ENCODE measurements at places on chromosomes 5 and 9.

GRCh38 chr5:157444224-157444623 is 15.8 kb upstream of the NIPAL4 start:
- no peak for DNase-seq

DNA sequence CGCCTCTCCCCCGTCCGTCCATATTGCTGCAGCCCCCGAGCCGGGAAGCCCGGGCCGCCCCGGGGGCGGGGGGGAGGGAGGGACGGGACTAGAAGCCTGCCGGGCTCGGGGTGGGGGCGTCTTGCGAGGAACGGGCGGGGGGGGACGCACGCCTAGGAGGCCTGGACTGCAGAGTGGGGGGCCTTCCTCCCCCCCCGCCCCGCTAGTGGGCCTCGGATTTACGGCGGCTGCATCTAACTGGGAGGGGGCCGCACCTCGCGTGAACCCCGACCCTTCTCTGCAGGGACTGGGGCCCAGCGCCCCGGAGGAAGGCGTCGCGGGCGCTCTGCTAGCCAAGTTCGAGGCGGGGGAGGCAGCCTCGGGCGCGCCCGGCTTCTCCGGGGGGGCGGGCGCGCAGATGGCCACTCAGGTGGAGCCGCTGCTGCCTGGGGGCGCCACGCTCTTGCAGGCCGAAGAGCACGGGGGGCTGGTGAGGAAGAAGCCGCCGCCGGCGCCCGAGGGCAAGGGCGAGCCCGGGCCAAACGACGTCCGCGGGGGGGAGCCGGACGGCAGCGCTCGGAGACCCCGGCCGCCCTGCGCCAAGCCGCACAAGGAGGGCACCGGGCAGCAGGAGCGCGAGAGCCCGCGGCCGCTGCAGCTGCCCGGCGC is at the start of gene LARP1:
TSS of gene LARP1 (plus strand) at position 17 of the 648 bp plus-strand sequence. CDS start at position 398, 381 bp downstream.
- no peak for DNase-seq

DNA sequence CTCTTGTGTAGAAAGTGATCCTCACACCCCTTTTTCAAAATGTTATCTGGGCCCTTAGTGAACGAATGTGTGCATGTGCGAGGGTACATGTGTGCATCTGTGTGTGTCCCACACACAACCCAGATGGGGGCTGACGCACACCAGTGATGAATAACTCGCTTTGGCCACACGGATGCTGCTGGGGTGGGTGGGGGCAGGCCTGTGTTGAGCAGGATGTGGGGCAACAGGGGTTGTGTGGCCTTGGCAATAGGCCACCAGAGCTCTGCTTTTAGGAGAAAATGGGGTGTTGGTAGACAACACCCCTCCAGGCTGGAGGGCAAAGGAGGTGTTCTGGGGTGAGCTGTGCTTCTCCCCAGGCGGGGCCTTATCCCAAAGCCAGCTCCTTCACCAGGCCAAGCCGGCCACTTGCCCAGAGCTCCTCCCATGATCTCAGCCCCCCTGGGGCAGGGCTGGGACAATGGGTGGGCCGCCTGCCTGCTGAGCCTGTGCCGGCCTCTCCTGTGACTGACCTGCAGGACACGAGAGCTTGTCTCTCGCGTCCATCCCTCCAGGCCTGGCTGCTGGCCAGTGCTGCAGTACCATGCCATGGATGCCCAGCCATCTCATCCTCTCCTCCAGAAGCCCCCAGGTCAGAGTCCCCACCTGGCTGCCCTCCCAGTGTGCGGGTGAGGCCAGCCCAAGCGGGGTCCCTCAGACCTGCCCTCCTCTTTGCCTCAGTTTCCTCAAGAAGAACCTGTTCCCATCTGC is 1.7 kb downstream of the DBN1 start:
- no peak for DNase-seq

DNA sequence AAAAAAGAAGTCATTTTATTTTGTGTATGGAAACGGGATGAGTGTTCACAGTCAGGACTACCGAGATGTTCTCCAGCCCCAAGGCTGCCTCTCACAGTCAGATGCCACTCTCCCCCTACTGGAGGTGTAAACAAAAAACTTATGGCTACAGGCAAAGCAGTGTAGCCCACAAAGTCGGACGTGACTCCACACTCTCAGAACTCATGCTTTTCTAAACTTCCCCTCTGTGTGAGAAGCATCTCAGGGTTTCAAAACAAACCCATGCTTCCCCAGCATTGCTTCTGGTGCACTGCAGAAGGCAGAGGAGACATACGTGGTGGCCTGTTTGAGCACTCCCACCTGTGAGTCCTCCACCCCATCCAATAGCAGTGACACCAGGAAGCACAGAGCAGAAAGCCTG is 580.3 kb downstream of the BNC2 start:
- no peak for DNase-seq

DNA sequence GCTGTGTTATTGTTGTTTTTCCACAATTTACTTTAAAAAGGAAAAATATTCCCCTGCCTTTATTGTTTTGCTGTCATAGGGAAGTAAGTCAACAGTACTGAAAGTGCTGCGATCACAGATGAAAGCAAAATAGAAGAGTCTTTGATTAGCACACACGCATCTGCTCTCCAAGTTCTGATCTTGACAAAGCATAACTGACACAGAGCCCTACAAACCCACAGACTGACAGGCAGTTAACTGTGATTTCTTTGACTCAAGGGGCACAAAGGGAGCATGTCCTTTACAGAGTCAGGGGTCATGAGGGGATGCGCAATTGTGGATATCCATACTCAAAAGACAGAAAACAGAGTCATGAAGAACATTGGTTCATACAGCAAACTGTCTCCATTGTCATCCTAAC is 123.7 kb downstream of the SNCAIP start:
- no peak for DNase-seq

- DNase-seq: peak; percentile 21
Measured at GRCh38 chr9:99259231-99259918, 37.3 kb downstream of the SEC61B start.

DNA sequence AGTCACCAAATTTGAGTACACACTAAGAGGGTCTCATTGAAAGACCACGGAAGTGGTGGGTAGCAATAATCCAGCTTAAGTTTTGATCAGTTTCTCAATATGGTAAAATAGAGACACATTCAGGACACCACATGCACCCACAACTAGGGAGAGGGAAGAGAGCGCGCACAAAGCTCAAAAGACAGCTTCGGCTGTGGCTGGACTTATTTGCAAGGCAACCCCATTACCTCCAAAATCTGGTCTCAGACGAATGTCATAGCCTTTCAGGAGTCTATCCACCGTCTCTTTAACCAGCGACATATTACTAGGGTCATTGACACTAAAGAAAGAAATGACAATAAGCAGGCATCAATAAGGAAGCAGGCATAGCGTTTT is 443 bp downstream of the GABRB2 start:
- no peak for DNase-seq

- DNase-seq: peak; percentile 27
Measured at GRCh38 chr9:94623253-94623652, 16.1 kb downstream of the FBP1 start.

- no peak for DNase-seq
Measured at GRCh38 chr5:88536146-88536545, 267.5 kb upstream of the TMEM161B start.

DNA sequence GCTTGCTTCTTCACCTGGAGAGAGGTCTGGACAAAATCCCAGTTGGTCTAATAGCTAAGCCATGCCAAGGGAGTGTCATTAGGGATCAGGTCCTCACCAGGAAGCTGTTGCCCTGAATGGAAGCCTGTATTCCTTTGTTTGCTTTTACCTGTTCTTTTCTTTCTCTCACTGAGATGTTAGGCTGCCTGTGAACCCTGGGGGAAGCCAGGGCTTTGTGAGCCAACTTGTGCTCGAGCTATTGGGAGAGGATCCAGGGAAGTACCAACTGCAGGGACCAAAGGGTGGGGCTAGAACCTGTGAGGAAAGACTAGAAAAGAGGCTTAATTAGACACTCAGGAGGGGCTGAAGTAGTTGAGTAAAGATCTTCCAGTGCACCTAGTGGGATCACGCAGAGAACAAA is 451.2 kb upstream of the TLE4 start:
- DNase-seq: no peak

DNA sequence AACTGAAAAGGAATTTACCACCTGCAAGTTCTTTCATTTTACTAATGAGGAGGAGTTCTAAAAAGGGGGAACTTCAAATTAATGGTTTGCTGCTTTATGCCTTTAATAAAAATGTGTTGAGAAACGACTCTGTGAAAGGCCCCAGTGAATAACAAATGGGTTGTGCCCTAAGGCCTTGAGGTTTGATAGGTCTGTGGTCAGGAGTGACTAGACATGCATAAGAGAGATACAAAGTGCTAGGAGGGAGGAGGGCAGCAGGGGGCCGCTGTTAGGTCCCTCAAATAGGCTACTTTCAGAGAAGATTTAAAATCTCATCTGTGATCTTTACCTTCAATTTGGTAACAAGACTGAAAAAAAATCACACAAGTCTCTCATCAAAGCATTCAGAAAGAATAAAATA is 58.3 kb downstream of the FAM81B start:
- no peak for DNase-seq

DNA sequence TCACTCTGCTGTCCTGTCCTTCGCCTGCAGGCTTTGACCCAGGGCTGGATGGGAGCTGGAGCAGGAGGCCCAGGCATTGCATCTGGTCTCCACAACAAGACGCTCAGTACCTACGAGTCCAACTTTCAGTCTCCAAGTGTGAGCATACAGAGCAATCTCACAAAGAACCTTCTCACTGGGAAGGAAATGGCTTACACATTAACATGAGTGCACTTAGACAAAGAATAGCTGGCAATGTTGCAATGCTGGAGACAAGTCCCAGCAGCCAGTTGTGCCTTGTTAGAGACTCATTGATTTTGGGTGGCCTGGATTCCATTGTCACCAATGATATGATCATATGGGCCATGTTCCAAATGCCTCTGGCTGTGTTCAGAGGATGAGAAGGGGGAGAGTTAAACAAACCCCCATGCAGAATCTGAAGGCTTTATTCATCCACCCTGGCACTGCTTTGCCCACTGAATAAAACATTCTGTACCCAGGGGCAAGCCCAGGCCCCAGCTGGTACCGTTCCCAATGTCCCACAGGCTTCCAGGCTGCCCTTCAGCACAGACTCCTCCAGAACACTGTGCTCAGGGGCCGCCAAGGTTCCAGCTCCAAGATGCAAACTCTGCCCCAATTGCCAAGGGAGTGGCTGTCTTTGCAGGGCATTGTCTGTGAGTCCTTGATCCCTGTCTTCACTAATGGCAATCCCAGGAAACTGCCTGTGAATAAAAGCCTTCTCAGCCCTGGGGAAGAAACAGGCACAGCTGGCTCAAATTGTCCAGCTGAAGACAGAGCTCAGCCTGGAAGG is 185.5 kb downstream of the HSD17B3 start:
- no peak for DNase-seq

DNA sequence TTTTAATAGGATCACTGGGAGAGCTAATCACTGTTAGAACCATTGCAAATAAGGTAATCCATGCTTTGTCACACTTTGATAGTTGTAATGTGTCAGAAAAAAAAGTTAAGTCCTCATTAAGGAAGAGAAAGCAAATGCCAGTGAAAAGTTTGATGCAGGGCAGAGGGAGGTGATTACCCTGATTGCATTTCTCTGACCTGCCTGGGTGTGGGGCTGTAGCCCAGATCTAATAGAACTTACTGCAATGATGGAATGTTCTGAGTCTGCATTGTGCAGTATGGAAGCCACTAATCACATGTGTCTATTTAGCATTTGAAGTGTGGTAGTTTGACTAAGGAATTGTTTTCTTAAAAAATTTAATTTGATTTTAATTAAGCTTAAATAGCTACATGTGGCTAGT is 202.7 kb downstream of the ATP10B start:
- no peak for DNase-seq

- no peak for DNase-seq
Measured at GRCh38 chr9:125003332-125003731, 62.4 kb upstream of the GOLGA1 start.

DNA sequence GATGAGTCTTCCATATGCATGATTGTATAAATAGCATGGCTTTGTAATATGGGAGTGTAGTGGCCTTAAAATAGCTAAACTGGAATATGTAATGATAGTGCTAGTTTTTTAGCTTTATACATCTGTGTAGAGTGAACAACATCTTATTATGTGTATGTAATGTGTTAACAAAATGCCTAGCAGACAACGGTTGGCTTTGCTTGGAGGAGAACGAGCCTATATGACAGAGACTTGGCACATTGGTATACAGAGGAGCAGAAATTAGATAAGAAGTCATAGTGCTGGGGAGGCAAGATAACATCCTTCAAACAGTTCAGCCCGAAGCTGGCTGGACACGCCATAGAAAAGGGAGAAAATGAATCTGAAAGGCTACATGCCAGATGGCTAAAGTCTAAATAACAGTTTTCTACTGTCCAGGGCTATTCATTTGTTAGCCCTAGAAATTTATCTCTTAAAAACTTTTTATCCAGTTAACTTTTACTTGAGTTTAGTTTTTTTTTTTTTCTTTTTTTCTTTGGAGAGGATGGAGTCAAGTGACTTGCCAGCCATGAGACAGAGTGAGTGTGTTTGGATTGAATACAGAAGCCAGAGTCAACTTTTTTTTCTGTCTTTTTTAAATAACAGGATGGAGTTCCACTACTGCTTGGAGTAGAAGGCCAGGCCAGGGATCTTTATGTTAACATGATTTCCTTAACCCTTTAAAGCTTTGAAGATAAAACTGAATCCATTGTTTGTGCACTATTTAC is 214.4 kb upstream of the ACTBL2 start:
- DNase-seq: no peak

DNA sequence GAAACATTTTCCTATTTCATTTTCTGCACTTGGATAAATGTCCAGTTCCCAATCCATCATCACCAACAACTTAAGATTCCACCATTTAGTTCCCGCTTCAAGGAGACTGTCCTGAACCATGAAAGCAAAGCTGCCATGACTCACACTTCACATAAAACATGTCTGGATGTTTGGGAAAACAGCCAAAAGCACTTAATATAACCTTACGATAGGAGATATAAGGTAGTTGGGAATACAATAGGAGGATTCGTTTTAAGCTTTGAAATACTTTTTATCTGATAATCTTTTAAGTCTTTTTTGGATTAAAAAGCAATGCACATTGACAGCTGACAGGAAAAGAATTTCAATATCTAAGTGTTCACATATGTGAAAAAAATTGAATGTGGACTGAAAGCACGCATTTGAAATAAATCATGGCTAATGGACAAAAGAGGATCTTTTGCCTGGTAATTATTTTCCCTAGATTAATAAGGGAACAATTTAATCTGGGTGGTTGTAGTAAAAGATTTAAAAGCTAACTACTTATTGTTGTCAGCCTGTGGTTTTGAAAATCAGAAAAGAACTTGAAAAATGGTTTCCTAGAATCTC is 17.3 kb upstream of the TGFBI start:
- no peak for DNase-seq

- no peak for DNase-seq
Measured at GRCh38 chr5:144794922-144795321, 624.2 kb downstream of the KCTD16 start.

GRCh38 chr5:154791535-154791934 is 36.4 kb downstream of the LARP1 start:
- no peak for DNase-seq

DNA sequence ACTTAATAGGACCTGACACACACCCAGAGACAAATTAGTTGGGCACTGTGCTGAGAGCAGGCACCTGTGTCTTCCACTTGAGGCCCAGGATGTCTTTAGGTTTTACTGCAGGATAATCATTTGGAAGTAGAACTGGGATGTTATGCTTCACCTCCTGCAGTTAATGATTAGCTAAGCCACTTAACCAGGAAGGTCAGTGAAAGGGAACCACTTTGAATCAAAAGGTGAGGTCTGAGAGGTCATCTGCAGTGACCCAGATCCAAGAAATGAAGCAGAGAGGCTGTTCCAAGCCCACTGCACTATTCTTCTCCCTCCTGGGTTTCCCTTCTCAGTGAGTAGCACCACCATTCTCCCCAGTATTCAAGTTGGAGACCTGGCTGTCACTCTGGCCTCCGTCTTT is 110.5 kb downstream of the SNX18 start:
- DNase-seq: no peak

Measured in stimulated activated CD4-positive, alpha-beta T cell treated with anti-CD3 and anti-CD28 coated beads, Interleukin-4, amount 100 ng/mL, for 48 hours (primary cell).